Activated CD4-positive, alpha-beta T cell treated with anti-CD3 and anti-CD28 coated beads, Interleukin-10, Interleukin-2, amounts not matched to agents 100 ng/mL and 50 ng/mL, durations not matched to agents 16 hours and 8 hours (primary cell): ENCODE measurements at places on chromosomes 5 and 9.

DNA sequence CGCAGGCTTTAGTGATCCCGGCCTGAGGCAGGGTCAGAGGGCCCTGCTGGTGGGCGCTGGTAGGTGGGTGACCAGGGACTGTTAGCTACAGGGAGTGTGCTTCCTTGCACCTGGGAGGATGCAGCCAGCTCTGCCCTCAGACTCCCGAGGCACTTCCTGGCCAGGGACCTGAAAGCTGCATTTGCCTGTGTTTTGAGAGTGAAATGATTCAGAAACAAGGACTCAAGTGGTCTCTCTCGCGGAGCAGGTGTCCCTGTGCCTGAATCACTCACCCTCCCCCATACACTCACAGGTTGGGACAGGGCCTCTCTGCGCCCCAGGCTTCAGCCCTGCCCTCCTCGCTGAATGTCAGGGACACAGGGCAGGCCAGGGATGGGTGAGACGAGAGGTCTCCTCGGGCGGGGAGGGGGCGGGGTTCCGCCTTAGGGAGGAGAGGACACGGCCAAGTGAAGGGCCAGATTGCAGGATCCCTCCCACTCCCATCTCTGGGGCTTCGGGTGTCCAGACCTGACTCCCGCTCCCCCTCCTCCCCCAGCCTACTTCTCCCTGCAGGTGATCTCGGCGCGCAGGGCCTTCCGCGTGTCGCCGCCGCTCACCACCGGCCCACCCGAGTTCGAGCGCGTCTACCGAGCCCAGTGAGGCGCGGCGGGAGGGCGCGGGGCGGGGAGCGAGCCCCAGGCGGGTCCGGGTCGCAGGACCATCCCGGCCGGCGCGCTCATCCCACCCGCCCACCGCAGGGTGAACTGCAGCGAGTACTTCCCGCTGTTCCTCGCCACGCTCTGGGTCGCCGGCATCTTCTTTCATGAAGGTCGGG is 1.5 kb downstream of the LTC4S start:
- no peak for DNase-seq

GRCh38 chr9:107269681-107270080 is 13.4 kb upstream of the RAD23B start:
- no peak for DNase-seq

- no peak for DNase-seq
Observed at GRCh38 chr5:54702470-54702869, 184.9 kb downstream of the SNX18 start.

DNA sequence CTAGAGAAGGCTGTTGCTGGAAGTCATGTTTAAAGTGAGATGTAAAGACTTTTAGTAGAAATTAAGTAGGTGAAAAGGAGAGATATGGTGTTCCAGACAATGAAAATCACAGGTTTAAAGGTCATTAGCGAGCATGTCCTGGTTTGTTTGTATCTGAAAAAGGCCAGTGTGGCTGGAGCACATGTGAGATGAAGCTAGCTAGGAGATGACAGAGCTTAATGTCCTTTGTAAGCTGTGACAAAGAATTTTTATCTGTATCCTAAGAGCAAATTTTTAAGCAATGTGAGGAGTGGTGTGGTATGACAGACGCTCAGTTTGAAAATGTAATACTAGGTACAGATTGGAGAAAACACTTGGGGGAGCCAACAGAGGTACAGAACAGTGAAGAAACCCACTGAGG is 567.2 kb upstream of the ARRDC3 start:
- no peak for DNase-seq

DNA sequence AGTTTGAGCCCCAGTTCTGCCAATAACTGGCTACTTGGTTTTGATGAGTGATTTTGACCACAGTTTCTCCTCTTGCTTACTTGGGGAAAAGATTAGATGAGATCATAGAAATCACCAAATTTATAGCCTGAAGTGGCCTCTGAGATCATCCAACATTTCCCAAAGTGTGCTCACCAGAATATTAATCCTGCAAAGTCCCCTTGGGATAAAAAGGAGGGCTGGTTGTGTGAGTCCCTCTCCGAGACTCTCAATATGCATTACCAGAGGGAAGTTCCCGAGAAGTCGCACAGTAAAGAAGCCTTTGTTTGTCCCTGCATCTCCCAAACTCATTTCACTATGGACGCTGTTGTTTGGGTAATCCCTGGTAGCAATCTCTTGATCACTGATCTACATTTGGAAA is 88.4 kb upstream of the ADRA1B start:
- no peak for DNase-seq

DNA sequence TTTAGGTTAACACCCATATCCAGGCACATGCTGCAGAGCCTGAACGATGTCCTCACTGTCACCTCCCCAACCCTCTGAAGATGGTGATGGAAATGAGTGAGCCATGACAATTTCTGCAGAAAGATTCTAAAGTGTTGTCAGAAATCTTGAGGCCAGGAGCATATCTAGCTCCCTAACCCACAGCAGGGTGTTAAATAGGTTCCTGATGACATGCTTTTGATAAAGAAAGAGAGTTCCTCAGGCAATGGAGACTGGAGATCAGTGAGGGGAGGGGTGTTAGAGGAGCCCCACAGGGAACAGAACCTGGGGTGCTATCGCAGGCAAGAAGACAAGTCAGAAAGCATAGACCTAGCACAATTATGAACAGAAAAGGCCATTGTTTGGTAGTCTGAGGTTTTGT is 95.7 kb downstream of the ENC1 start:
- DNase-seq, result no peak

- no peak for DNase-seq
Observed at GRCh38 chr5:11527652-11528349, 376.4 kb downstream of the CTNND2 start.

DNA sequence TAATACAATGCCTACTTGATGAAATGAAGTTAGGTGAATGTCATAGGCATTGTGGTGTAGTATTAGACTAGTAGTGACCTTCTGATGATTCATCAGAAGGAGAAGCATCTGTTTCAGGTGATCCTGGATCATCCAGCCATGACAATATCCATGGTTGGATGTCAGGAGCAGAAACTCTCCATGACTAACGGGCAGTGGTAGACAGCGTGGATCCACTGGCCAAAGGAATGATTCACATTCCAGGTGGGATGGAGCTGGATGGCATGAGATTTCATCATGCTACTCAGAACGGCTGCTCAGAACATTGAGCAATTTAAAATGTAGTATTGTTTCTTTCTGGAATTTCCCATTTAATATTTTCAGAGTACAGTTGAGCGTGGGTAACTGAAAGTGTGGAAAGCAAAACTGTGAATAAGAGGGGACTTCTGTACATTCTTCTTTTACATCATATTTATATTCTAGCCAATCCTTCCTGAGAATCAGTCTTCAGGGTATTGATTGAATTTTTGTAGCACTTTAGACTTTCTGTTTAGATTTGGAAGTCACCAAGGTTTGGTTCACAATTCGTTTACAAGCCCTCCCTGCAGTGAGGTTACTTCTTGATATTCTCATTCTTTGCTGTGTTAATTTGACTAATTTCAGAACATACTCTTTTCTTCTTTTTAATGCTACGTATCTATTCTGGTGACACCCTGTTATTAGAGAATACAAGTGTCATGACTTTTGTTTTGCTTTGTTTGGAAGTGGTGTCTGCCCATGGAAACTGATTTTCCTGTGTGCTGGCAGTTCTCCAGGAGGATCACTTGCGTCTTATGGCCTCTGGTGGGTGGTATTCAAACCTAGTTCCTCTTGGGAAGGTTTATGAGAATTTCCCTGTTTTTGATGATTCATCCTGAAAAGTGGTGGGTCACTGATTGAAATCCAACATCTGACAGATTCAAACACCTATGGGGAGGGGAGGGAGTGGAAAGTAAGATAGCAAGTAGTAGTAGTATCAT is 12.2 kb upstream of the CLINT1 start:
- peak; percentile 37 for DNase-seq

DNA sequence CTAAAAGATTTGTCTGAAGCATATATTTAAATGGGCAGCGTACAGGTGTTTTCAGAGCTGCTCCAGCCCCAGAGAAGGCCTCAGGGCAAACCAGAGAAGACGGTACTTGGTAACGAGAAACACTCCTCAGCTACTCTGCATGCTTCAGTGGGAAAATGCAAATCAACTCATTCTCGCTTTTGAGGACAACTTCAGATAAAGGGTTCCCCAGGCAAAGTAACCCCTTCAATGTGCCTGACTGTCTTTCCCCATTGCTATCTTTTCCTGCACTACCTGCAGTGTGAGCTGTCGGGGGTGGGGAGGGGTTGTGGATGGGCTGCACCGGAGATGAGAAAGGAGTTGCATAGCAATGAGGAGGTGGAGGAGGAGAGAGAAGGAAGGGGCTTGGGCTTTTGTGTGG is 339.7 kb upstream of the CLINT1 start:
- DNase-seq, result no peak

- DNase-seq, result peak; percentile 87
Observed at GRCh38 chr9:128094166-128094949, 26.3 kb downstream of the SLC25A25 start.

GRCh38 chr9:114385397-114386181 is 2.2 kb downstream of the AKNA start:
- DNase-seq, result peak; percentile 99

DNA sequence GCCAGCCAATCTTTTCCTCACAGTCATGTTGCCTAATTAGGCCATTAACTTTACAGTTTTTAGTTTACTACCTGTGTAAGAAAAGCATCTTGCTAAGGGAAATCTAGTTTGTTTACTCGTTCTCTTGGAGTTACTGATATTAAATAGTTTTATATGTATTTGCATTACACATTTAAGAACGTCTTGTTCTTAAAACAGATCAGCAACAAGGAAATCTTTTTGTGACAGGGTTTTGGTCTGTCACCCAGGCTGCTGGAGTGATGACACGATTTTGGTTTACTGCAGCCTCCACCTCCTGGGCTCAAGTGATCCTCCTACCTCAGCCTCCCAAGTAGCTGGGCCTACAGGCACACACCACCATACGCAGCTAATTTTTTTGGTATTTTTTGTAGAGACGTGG is 29.2 kb upstream of the MSH3 start:
- no peak for DNase-seq

DNA sequence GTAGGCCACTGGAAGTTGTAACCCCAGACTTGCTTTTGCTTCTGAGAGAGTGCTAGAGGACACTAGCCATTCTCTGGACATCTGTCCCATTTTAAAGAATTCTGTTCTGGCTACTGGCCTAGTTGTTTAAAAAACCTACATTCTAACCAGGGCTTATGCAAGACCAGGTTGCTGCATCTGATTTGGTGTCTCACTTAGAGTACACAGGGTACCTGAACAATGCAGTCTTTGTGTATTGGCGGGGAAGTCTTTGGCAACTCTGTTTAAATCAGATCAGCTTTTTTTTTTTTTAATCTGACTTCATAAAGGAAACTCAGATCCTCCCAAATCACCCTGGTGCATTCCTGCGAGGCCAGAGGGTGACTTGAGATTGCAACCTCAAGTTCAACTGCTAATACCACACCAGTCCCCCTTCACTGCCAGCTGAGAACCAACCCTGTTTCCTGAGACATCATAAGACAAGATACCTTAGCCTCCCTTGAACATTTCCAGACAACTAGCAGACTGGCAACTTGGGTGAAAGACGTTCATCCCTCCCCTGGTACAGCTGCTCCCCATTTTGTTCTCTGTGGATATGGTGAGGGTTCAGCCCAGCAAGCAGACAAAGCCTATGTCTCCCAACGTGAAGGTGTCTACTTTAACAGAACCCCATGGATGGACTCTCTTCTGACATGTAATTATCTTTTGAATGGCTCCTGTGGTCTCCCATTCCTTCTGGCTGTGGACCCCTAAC is 27.0 kb downstream of the SKP1 start:
- DNase-seq, result no peak

DNA sequence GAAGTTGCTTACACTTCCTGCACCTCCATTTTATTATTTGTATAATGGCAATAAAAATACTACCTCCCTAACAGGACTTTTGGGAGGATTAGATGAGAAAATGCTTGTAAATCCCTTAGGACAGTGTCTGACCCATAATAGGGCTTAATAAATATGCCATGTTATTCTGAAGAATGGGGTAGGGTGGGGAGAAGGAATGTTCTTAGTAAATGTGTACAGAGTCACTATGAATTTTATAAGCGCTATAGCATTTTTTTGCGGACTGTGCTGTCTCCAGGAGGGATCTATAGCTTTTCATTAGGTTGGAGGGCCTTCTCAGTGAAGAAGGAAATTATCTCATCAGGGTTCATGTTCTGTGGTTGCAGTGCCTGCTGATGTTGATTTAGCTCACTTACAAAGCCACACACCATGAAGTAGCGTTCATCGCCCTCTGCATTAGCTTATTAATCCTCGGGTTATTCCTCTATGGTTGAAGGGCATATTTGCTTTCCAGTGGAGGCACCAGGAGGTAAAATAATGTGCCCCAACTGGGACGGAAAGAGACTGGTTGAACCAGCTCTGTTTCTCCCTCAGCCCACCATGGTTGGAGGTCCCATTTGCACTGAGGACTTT is 497.1 kb downstream of the ARHGEF28 start:
- DNase-seq, result no peak

GRCh38 chr9:7125231-7125630 is 367.5 kb downstream of the KDM4C start:
- DNase-seq, result peak; percentile 32

- DNase-seq, result no peak
Observed at GRCh38 chr5:42397267-42397666, 26.0 kb upstream of the GHR start.

GRCh38 chr5:6859023-6859422 is 145.8 kb downstream of the TENT4A start:
- no peak for DNase-seq

DNA sequence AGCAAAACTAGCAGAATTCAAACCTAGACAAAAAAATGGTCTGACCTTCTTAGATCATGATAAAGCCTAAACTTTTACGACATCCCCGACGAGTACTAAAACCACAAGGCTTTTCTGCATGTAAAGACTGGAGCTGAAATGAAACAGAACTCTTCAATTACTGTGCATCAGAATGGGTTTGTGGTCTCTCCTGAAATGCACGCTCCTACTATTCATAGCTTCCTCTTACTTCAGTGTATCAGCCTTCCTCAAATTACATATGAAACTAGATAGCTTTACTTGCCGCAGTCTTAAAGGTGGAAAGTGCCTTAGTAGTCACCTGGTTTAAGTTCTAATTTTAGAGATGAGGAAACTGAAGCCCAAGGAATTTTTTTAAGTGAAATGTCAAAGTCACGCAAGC is 24.6 kb upstream of the MED10 start:
- no peak for DNase-seq

DNA sequence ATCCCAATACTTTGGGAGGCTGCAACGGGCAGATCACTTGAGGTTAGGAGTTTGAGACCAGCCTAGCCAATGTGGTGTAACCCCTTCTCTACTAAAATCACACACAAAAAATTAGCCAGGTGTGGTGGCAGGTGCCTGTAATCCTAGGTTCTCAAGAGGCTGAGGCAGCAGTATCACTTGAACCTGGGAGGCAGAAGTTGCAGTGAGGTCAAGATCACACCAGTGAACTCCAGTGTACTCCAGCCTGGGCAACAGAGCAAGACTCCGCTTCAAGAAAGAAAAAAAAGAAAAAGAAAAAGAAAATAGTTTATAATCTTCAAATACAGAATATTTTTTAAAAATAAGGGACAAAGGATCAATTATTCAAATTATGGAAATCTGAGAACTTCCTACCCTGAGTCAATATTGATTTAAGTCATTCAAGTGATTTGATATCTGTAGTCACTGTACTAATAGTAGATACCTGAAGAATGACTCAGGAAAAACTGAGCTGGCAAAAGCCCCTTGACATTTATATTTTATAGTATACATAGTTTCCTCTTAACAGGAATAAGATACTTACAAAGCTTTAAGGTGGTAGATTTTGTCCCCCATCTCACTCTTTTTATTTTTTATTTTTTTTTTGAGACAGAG is 61.8 kb downstream of the PTBP3 start:
- no peak for DNase-seq
